ENCODE measurements at places on chromosomes 12 and 14. TPM values are rescaled to one million over a fixed set of nuclear protein-coding genes. Genes with fewer than 3 reads are reported as not detected.

- peak; percentile 81 for DNase-seq
These were observed 730 bp downstream of the CLSTN3 start for GRCh38 chr12:7130701-7131501.

- no peak for DNase-seq
These were observed 95.0 kb upstream of the TBX5 start for GRCh38 chr12:114500775-114501473.

SLC22A17 gene
- 42.4 TPM for total RNA-seq

GRCh38 chr14:79074510-79074909, 904.3 kb downstream of the NRXN3 start:
- no peak for DNase-seq

DNA sequence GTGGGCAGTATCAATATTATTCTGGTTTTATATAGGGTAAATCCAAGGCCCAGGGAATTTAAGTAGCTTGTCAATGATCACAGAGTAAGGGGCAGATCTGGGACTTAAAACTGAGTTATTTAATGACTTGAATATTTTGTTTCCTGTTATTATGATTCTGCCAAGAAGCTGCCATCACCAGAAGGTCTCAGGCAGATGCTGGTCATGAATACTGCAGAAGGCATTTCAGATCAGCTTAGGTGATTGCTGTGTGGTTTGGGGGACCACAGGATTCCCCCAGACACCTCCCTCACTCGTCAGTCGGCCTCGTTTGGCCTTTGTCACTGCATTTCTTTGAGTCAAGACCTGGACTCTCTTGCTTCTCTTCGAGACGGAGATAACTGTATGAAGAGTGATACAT, 47.7 kb upstream of the EVL start:
- DNase-seq: no peak

MYO1H gene
- total RNA-seq: 0.31 TPM

MYH7 gene
- 2,251 TPM for total RNA-seq

DNA sequence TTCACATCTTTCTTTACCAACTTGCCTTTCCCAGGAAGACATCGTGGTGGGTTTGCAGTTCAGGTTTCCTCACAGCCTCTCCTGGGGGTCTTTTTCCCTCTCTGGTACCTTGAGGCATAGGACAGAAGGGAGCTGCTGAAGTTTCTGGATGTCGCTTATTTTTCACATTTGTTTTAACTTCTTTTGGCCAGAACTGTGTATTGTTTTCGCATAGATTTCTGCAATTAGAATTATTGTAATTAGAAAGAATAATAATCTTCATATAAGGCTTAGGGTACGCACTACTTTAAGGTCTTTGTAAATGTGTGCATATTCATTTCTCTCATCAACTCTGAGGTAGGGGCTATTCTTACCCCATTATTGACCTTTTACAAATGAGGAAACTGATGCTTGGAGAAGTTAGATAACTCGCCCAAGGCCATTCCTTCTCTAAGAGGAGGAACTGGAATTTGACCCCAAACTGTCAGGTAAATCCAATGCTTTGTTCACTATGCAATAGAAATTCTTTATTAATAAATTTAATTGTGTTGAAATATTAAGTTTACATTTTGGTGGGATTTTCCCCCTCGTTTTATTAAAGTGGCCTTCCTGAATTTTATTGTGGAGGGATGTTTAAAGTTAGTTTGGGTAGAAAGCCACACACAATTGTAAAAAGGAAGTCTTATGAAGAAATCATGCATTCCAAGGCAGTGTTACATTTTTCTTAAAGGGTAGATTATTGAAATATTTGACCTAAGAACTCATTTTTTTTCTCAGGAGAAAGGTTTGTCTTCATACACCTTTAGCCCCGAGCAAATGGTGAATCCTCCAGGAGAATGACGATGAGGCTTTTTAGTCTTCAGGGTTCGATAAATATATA, 12.1 kb upstream of the SLC38A2 start:
- no peak for DNase-seq

- DNase-seq: no peak
These were observed 298.8 kb downstream of the KCNC2 start for GRCh38 chr12:74910831-74911230.

HOXC5 gene
- total RNA-seq: not detected

GRCh38 chr14:75132382-75133086, 5.7 kb upstream of the NEK9 start:
- no peak for DNase-seq

DNA sequence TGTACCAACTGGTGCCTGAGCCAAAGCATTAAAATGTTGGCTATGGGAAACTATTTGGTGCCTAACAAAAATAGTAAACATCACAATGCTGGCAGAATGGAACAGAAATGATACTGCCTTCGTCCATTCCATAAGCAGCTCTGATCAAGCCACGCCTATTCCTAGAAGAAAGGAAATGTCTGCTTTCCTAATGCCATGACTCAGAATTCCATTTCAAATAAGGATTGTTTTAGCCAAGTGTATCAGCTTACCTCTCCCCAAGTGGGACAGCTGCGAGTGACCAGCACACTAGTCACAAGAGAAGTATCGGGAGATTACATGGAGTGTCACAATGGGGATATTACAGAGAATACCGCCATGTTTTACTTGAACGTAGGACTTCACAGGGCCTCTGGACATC, 38.7 kb downstream of the GLT8D2 start:
- DNase-seq: no peak

- DNase-seq: no peak
These were observed 6.1 kb downstream of the ASB8 start for GRCh38 chr12:48151103-48151771.

ACSS3 gene
- 29.8 TPM for total RNA-seq

TAS2R20 gene
- total RNA-seq: 0.71 TPM

- DNase-seq: no peak
These were observed 16.3 kb upstream of the NAV3 start for GRCh38 chr12:77814386-77814785.

TAS2R50 gene
- 0.85 TPM for total RNA-seq

DNA sequence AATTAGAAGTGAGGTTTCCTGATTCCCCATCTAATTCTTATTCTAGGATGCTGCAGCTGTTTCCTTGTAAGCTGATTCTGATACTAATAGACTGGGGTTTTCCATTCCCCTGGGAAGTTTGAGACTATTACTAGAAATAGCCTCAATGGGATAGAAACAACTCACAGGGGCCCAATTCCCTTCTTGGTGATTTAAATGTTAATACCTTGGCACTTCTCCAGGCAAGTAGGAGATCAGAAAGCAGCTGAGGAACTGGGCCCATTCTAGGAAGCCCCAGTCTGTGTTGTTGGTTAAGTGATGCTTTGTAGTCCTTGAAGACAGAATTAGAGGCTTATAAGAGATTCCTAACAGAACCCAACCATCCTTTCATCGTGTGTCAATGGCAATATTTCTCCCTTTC, 407.0 kb upstream of the SEL1L start:
- no peak for DNase-seq

DNA sequence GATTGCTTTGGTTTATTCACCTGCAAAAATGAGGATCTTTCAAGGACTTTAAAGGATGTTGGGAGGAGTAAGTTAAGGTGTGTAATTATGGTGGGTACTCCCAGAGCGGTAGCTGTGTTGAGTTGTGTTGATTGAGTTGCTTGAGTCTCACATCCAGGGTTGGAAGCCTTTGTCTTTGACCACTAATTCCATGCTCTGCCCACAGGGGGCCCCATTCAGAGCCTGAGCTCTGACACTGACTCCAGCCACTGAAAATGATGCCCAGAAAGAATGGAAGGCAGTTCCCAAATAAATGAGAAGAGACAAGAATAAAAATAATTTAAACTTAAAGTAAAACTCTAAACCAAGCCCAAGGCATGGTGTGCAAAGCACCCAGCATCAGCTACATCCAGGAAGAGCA, 237.4 kb upstream of the PWP1 start:
- DNase-seq: no peak

PMCH gene
- total RNA-seq: not detected

IL31 gene
- not detected for total RNA-seq

- peak; percentile 11 for DNase-seq
These were observed 22.4 kb downstream of the ASPG start for GRCh38 chr14:104107611-104108569.

- DNase-seq: no peak
These were observed 8.0 kb downstream of the SCNN1A start for GRCh38 chr12:6367065-6367968.

DNA sequence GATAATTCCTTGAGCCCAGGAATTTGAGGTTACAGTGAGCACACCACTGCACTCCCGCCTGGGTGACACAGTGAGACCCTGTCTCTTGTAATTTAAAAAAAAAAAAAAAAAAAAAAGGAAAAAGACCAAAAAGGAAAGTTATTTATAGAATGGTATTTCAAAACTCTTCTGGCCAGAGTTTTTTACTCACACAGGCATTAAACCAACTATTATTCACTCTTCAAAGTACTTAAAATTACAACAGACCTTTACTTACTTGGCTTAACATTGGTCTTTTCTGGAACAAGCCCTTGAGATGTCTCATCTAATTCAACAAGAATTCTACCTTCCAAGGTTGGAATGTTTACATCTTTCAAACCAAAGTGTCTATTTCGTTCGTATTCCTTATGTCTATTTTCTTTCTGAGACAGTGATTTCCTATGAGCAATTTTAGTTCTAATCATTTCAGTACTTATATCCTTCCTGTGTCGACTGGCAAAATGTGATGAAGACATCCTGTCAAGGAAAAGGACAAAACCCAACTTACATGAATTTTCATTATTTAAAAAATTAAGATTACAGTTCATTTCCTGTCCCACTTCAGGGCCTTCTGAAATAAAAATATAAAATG, 2.6 kb downstream of the DLGAP5 start:
- no peak for DNase-seq

DNA sequence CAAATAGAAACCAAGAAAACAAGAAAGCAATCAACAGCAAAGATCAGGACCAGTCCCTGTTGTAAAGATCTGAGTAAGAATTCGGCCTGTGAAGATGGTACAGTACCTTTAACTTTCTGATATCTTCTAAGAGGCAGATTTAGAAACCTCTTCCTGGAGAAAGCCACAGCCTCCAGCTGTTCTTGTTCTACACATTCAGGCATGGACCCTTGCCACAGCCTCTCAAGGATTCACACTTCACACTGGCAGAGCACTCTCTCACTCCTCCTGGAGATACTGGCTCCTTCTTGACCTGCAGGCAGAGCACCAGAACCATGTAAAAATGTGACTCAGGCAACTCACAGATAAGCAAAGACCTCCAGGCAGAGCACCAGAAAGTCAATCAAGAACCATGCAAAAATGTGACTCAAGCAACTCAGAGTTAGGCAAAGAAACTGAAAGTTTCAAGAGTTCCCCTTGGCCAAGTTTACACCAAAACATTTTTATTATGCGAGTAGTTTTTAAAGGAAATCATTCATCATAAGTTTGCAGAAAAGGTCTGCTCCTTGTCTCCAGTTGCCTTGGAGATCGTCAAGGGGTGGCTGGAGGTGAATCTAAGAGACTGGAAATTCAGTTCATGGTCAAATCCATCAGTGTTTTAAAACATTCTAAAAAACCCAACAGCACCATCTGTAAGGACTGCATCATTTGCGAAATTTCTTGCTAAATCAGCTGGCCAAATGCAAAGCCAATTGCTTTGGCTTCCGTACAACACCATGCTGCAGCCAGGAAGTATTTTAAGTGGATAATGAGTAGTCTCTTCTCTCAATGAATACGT, 119.3 kb upstream of the MDM1 start:
- peak; percentile 40 for DNase-seq

DNA sequence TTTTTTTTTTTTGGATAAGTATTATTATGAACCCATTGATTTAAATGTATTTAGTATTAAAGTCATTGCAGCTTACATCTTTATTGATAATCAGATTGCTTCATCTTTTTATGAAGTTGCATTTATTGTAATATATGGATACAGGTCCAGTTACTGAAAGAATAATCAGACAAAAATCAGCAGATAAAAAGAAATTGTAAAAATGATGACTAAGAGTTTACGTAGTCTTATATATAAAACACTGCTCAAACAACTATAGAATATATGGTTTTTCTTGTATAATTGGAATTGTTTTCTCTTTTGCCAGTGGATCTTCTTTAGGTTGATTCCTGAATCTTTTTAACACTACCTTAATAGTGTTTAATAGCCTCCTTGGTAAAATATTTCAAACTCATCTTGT, 378.3 kb downstream of the DUSP6 start:
- no peak for DNase-seq

GRCh38 chr12:10082117-10082874, 16.5 kb downstream of the CLEC1A start:
- no peak for DNase-seq

FOXG1 gene
- total RNA-seq: not detected

DNA sequence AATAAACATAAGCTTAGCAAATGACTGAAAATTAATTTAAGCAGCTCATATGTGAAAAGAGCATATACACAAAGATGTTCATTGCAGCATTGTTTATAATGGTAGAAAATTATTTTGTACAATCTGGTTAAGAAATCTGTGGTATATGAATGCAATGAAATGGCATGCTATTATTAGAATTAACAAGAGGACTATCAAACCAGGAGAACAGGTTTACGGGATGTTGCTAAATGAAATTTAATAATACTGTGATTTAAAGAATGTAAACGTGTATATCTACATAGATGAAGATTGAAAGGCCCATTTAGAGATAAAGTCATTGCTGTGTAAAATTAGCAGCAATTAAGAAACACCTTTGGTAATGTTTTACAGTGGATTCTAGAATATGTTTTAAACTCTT, 70.5 kb downstream of the EID3 start:
- no peak for DNase-seq

GRCh38 chr12:12819221-12819620, 6.1 kb downstream of the DDX47 start:
- no peak for DNase-seq

DNA sequence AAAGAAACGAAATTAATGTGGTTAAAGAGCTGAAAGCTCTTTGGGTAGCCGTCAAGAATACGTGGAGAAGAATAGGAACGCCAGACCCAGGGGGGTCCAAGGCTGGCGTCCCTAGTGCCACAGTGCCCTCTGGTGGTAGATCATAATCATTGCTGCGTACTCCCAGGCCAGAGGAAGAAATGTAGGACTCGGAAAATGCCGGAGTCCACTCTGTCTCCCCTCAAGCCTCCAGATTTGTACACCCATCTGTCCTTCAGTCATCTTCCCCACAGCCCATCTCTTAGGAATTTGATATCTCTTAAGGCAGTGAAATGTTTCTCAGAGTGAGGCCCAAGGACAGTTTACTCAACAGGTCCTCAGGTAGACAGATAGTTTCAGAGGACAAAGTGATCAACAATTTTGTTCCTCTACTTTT, 25.4 kb upstream of the PLEKHG6 start:
- peak; percentile 73 for DNase-seq

FAM186B gene
- total RNA-seq: 0.74 TPM

DNA sequence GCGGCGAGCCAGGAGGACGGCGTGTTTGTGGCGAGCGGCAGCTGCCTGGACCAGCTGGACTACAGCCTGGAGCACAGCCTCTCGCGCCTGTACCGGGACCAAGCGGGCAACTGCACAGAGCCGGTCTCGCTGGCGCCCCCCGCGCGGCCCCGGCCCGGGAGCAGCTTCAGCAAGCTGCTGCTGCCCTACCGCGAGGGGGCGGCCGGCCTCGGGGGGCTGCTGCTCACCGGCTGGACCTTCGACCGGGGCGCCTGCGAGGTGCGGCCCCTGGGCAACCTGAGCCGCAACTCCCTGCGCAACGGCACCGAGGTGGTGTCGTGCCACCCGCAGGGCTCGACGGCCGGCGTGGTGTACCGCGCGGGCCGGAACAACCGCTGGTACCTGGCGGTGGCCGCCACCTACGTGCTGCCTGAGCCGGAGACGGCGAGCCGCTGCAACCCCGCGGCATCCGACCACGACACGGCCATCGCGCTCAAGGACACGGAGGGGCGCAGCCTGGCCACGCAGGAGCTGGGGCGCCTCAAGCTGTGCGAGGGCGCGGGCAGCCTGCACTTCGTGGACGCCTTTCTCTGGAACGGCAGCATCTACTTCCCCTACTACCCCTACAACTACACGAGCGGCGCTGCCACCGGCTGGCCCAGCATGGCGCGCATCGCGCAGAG, 873 bp downstream of the PLXNC1 start:
- DNase-seq: peak; percentile 74

Measured in right cardiac atrium (tissue), 5 donors.